ENCODE measurements at places on chromosomes 6 and 20. TPM values are rescaled to one million over a fixed set of nuclear protein-coding genes. Genes with fewer than 3 reads are reported as not detected.
A peak's percentile ranks its signal among the peaks of the same experiment; 100 is the strongest.

GRCh38 chr6:9307786-9308185 lies 872.4 kb upstream of the SLC35B3 start:
- H3K4me1 ChIP-seq, result no peaks in the 10 kb centered on the region
- no peaks in the 10 kb centered on the region for H3K27me3 ChIP-seq

DNA sequence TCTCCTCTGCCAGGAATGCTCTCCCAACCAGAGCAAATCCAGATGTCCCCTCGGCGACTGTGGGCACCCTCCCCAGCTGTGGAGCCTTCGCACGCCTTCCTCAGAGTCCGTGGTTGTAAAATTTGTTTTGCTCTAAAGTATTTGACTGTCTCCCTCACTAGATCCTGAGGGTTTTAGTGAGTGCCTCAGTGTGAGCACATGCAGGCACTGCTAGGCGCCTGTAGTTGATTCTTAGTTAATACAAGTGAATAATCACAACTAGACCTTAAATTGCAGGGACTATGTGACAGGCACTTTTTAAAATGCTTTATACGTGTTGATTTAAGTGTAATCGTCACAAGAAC lies 680 bp upstream of the MTCH1 start:
- H3K36me3 ChIP-seq, result no peaks in the 10 kb centered on the region
- no peak for DNase-seq
- H3K27me3 ChIP-seq, result peaks cover 9% of the 10 kb centered on the region
- H3K4me3 ChIP-seq, result no peak overlapping the region

GRCh38 chr6:80357674-80358073 lies 251.2 kb downstream of the BCKDHB start:
- H3K27me3 ChIP-seq, result no peaks in the 10 kb centered on the region
- no peaks in the 10 kb centered on the region for H3K36me3 ChIP-seq

- no peaks in the 10 kb centered on the region for H3K27me3 ChIP-seq
- no peak overlapping the region for H3K4me3 ChIP-seq
- no peak for DNase-seq
- H3K36me3 ChIP-seq, result no peaks in the 10 kb centered on the region
Observed at GRCh38 chr6:73968221-73968757, 272.3 kb downstream of the CD109 start.

DNA sequence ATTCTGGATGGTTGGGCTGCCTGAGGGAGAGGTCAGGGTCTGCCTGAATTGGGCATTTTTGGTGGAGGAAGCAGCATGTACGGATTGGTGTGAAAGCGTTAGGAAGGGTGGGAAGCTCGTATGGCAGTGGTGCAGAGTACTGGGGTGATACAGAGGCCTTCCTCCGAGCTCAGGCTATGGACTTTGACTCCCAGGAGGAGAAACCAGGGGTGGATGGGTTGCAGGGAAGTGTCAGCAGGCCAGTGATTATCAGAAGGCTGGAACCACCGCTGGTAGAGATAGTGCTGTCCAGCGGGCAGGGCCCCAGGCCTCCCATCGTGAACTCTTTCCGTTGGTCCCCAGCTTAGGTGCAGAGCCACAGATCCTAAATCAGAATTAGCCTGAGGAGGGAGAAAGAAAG lies 5.3 kb downstream of the WFDC5 start:
- H3K4me3 ChIP-seq, result no peak overlapping the region
- H3K27me3 ChIP-seq, result peaks cover 13% of the 10 kb centered on the region
- peaks cover 5% of the 10 kb centered on the region for H3K36me3 ChIP-seq

- H3K27ac ChIP-seq, result no peak overlapping the region
- H3K4me1 ChIP-seq, result peaks cover 31% of the 10 kb centered on the region
- peaks cover 7% of the 10 kb centered on the region for H3K36me3 ChIP-seq
- no peaks in the 10 kb centered on the region for H3K27me3 ChIP-seq
Observed at GRCh38 chr6:90288404-90288803, 8.2 kb downstream of the BACH2 start.

DNA sequence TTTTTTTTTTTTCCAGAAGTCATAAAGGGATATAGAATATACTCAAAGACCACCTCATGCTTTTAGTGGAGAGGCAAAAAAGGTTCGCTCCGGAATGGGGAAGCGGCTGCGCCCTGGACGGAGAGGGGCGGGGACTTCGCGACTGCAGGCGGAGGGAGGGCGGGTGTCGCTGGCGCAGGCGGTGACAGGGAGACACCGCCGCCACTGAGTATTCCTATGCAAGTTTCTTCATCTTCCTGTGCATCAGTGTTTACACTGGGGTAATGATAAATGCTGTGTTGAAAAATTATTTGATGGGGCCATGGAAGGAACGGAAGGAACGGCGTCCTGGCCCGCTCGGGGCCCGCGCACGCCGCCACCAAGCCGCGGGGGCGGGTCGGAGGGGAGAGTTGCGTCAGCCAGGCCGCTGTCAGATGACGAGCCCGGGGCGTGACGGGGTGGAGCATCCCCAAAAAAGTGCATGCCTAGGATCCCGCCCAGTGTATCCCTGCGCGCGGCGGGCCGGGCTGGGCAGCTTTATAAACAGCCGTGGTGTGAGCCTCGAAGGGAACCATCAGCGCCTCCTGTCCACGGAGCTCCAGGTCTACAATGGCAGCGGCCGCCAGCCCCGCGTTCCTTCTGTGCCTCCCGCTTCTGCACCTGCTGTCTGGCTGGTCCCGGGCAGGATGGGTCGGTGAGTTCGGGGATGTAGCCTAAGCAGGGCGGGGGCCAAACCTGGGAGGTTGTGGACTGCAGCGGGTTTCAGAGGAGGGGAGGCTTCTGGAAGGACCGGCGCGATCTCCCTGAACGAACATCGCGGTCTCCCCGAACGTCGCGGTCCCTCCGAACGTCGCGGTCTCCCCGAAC lies at the start of gene ULBP1:
Gene ULBP1, plus strand, starts transcription at position 482 of the 846 bp plus-strand sequence. Its CDS starts 107 bp downstream, at position 589.
- no peaks in the 10 kb centered on the region for H3K4me1 ChIP-seq
- peak within 1 kb of the TSS; percentile 81 for H3K27ac ChIP-seq
- peaks cover 2% of the 10 kb centered on the region for H3K27me3 ChIP-seq
- H3K36me3 ChIP-seq, result peaks cover 23% of the 10 kb centered on the region
- peak; percentile 80 for DNase-seq

GRCh38 chr6:133404151-133404550 lies 163.0 kb downstream of the EYA4 start:
- no peaks in the 10 kb centered on the region for H3K27me3 ChIP-seq
- no peak overlapping the region for H3K27ac ChIP-seq
- H3K36me3 ChIP-seq, result no peaks in the 10 kb centered on the region

GRCh38 chr6:46581459-46582177 lies 71.0 kb downstream of the CYP39A1 start:
- H3K27ac ChIP-seq, result no peak overlapping the region
- peaks cover 40% of the 10 kb centered on the region for H3K4me1 ChIP-seq
- H3K4me3 ChIP-seq, result peak overlapping the region; percentile 20
- peak; percentile 51 for DNase-seq

GRCh38 chr20:18718129-18718528 lies 95.5 kb upstream of the SCP2D1 start:
- H3K4me3 ChIP-seq, result no peak overlapping the region
- H3K27me3 ChIP-seq, result no peaks in the 10 kb centered on the region
- no peak for DNase-seq
- no peaks in the 10 kb centered on the region for H3K36me3 ChIP-seq

DNA sequence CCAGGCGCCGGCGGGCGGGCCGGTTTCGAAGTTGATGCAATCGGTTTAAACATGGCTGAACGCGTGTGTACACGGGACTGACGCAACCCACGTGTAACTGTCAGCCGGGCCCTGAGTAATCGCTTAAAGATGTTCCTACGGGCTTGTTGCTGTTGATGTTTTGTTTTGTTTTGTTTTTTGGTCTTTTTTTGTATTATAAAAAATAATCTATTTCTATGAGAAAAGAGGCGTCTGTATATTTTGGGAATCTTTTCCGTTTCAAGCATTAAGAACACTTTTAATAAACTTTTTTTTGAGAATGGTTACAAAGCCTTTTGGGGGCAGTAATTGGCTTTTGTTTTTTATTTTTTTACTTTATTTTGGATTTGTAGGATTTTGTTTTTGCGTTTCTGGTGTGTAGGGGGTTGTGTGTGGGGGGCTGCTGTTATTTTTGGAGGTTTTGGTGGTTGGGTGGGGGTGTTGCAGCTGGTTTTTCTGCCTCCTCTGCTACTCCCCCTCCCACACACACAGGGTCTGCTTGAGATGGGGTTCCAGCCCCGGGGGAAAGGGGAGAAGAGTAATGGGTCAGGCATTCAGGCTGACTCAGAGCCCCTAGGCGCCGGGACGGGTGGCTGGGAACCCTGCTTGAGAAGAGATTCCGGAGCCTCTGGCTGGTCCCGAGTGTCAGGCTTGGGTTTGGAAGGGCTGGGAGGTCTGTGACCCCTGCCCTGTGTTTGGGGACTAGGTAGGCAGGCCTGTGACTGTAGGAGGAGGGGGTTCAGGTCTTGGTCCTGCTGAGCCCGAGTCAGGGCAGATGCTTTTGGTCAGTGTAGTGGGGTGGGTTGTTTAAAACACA lies 2.0 kb downstream of the CEBPB start:
- no peaks in the 10 kb centered on the region for H3K27me3 ChIP-seq
- peak overlapping the region; percentile 99 for H3K27ac ChIP-seq
- H3K4me3 ChIP-seq, result peak overlapping the region; percentile 93
- DNase-seq, result peak; percentile 91

DNA sequence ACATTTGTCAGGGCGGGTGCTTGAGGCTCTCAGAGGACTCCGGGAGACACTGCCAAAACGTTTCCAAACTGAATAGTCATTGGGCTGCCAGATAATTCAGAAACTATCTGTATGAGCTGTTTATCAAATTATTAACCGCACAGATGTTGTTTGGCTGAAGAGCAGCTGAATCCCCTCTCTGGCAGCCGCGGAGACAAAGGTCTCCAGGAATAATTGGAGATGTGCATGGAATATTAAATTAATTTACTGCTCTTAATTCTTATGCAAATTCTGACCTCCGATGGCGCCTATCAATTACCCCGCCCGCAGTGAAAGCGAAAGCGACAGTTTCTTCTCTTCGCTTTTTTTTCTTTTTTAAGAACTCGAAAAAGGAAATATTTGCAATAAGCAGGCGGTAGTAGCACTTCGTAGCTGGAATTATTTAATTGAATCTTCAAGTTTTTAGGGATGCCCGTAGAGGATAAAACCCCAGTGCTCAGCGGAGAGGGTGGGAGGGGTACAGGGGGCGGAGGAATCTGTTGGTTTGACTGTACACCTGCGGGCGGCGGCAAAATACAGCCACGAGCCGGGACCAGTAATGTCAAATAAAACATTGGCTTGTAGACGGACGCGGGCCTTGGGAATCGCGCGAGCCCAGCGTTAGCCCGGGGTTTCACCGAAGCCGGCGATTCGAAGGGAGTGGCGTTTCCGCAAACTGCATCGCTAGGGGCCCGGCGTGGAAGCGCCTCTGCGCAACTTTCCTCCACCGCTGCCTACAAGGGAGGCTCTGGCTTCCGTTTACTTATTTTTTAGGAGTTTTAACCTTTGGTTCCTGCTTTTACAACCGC lies 6.2 kb downstream of the LINC00237 start:
- no peaks in the 10 kb centered on the region for H3K4me1 ChIP-seq
- no peak overlapping the region for H3K4me3 ChIP-seq
- DNase-seq, result peak; percentile 6
- no peaks in the 10 kb centered on the region for H3K36me3 ChIP-seq
- no peaks in the 10 kb centered on the region for H3K27me3 ChIP-seq

DNA sequence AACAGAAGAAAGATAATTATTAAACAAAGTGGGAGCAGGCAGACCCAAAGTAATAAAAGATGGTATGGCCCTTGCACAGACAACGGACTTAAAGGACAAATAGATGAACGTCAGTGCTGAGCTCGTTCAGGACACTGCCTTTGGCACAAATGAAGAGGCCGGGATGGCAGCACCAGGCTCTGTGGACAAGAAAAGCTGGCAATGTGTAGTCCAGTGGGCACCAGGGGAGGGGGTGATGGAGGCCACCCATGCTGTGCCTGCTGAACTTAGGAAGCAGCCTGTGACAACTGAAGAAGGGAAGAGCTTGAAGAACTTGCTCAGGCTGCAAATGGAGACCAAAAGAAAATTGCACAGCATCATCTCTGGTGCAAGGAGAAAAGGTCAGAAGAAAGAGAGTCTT lies 131.0 kb downstream of the ANKRD60 start:
- H3K27ac ChIP-seq, result no peak overlapping the region
- H3K36me3 ChIP-seq, result no peaks in the 10 kb centered on the region
- no peaks in the 10 kb centered on the region for H3K27me3 ChIP-seq
- no peak for DNase-seq
- H3K4me1 ChIP-seq, result peaks cover 2% of the 10 kb centered on the region

DNA sequence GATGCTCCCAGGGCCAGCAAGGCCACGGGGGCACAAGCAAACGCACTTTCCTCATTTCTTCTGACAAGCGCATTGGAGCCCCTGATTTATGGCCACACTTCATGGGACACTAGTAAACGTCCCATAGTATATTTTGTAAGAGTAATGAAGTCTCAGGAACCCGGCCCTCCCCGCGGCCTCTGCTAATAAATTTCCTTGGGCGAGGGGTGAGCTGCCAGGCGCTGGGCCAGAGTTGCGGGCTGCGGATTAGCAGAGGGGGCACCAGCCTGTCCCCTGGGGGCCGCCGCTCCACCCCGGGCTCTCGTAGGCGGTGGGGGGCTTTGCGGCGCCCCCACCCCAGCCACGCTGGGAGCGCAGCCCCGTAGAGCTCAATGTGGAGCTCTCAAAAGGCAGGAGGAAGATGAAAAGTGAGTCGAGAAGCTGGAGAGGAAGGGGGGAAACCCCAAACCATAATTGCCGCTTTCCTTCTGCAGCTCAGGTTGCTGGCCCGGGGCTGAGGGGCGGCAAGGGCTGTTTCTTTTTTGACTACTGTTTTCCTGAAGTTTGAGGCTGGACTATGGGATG lies 173.6 kb downstream of the CDC5L start:
- no peaks in the 10 kb centered on the region for H3K4me1 ChIP-seq
- no peaks in the 10 kb centered on the region for H3K36me3 ChIP-seq
- no peak overlapping the region for H3K4me3 ChIP-seq
- peaks cover 44% of the 10 kb centered on the region for H3K27me3 ChIP-seq
- no peak for DNase-seq

DNA sequence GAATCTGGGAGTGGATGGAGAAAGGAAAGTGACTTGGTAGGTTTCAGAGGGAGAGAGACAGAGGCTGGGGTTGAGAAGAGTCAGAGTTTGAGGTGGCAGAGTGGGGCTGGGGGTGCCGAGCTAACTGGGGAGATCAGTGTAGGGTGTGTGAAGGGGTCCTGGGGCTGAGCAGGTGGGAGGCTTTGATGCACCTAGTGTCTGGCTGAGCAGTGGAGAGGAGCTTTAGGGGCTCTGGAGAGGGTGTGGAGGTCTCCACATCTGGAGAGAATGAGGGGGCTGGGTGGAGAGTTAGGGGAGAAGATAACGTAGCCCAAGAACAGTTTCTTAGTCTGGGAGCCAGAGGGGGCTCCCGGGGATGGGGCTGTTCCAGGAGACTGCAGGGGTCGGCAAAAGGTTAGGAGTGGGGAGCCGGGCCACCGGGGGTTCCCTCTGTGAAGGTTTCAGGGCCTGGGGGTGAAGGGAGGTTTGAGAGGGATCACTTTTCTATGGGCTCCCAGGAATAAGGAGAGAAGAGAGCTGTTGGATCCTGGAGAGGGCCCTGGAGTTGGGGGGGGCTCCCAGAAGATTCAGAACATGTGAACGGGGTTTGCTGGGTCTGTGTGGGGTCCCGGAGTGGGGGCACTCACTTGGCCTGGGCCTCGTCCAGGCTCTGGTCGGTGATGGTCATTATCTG lies 797 bp downstream of the PBX2 start:
- H3K4me3 ChIP-seq, result peak overlapping the region; percentile 80
- H3K27ac ChIP-seq, result peak overlapping the region; percentile 66
- H3K36me3 ChIP-seq, result peaks cover 69% of the 10 kb centered on the region
- H3K4me1 ChIP-seq, result peaks cover 22% of the 10 kb centered on the region
- DNase-seq, result no peak

Gene OR2J2
- total RNA-seq, result not detected

Gene MROH8
- total RNA-seq, result 2.7 TPM

Gene UST
- 2.4 TPM for total RNA-seq

Gene BPIFB4
- not detected for total RNA-seq

Gene HLA-DMA
- total RNA-seq, result 104 TPM

Gene HSPA1L
- 4.2 TPM for total RNA-seq

Gene ATP9A
- 98.5 TPM for total RNA-seq

Gene SLC17A3
- total RNA-seq, result not detected

Gene PLCB4
- 12.9 TPM for total RNA-seq

Gene VGLL2
- not detected for total RNA-seq

Gene BFSP1
- total RNA-seq, result 0.81 TPM

All from Calu3 (cell line).